ENCODE measurements at places on chromosomes 3 and 15.

DNA sequence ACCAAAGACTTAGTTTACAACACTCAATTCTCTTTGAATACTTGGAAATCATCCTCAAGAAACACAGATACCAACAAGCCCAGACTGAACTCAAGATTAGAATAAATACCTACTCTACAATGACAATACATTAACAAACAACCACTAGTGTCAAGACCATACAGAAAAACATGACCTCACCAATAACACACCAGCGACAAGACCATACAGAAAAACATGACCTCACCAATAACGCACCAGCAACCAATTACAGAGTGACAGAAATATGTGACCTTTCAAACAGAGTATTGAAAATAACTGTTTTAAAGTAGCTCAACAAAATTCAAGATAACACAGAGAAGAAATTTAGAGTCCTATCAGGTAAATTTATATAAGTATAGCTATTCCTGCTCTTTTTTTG lies 876.0 kb downstream of the EPHA3 start:
- no peak for DNase-seq

- DNase-seq = no peak
Observed at GRCh38 chr3:143881095-143881494, 32.8 kb upstream of the SLC9A9 start.

GRCh38 chr3:9021271-9022009 lies 58.2 kb upstream of the RAD18 start:
- no peak for DNase-seq

- no peak for DNase-seq
Observed at GRCh38 chr3:52494445-52494844, 693 bp upstream of the STAB1 start.

- DNase-seq = no peak
Observed at GRCh38 chr3:161035711-161036110, 69.4 kb downstream of the B3GALNT1 start.

DNA sequence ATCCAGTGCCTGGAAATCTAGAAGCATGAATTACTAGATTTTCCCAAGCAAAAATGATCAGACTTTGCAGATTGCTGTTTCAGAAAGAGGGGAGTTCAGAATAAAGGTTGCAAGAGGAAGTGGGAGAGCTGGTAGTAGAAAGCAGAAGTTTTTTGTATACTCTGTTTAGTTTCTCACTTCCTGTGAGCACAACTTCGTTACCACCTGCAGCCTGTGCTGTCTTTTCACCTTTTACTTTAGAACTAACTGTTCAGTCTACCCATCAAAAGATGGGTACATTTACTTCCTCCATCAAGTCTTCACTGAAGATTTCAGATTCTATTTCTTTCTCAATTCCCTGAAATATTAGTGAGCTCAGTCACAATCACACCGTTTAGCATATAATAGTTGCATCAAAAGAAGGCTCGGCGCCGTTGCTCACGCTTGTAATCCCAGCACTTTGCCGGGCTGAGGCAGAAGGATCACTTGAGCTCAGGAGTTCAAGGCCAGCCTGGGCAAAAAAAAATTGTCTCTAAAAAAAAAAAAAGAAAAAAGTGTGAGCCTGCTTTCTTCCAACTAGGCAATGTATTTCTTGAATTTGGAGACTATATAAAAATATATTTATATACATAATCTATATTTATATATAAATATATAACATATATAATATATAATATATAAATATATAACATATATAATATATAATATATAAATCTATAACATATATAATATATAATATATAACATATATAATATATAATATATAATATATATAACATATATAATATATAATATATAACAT lies 1.8 kb upstream of the CEP97 start:
- DNase-seq = no peak

- no peak for DNase-seq
Observed at GRCh38 chr3:28122227-28122626, 119.2 kb upstream of the CMC1 start.

GRCh38 chr15:71409541-71409940 lies 294.3 kb downstream of the THSD4 start:
- DNase-seq = no peak

- DNase-seq = no peak
Observed at GRCh38 chr15:90563463-90563862, 33.7 kb downstream of the CRTC3 start.

GRCh38 chr3:149340310-149340933 lies 7.0 kb upstream of the TM4SF18 start:
- DNase-seq = no peak

DNA sequence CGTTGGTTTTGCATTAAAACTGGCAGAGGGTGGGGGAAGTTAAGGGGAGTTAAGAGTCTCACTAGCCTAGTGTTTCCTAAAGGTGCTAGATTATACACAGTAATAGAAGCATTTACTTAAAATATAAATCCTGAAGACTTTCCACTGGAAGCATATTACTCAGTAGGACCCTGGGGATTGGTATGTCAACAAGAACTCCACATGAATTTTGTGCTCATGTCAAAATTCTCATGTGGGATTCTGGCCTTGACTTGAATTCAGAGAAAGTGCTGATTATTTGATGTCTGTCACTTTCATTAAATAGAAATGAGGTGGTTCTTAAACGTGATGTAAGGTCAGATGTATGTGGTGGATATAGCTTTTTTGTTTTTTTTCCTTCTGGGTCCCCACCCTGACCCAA lies 997.2 kb downstream of the TUSC7 start:
- no peak for DNase-seq

DNA sequence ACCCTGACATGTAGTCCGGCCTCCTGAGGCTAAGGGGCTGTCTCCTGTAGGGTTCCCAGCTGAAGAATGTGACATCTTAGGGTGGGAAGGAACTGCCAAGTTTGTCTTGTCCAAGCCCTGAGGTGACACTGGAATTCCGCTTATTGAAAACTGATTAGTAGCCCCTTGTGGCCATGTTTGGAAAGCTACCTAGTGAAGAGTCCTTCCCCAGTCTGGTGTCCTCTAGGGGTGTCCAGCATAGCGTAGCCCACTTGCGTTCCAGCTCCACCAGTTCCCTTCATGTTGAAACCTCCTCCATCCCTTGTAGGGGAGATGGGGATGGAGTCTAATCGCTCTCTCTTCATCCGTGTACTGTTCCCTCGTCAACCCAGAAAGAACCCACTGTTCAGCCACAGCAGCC lies 79.5 kb downstream of the CHDH start:
- no peak for DNase-seq

- DNase-seq = no peak
Observed at GRCh38 chr3:29408676-29409075, 127.8 kb downstream of the RBMS3 start.

- DNase-seq = no peak
Observed at GRCh38 chr3:107308716-107309115, 68.5 kb upstream of the CCDC54 start.

DNA sequence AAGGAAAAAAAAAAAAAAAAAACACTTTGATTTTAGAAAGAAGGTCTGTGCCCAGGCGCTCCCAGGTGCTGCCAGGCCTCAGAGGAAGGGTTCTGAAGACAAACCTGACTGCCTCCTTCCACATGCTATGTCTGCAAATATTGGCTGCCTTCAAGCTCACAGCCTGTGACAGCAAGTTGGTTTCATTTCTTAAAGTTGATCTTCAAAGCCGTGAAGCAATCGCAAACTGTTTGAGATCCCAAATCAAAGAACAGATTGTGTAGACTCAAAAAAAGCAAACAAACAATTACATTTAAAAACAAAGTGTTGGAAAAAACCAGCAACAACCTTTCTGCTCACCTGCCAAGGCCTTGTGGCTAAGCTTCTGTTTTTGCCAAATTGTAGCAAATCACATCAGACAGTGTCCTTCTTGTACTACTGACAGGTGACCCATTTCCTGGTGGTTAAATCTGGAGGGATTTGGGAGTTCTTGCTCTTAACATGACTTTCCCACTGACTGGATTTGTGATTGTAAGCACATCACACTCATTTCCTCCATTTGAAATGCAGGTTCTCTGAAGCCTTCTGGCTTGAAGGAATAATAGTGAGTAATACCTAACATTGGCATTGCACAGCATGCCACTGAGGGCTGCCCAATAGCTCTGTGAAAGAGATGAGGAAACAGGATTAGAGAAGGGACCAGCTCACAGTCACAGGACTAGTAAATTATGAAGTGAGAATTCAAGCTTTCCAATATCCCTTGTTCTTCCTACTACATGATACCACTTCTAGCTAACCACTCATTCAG lies 502.4 kb downstream of the LPP start:
- no peak for DNase-seq

- no peak for DNase-seq
Observed at GRCh38 chr3:124243177-124243859, 251.4 kb upstream of the ROPN1 start.

- DNase-seq = no peak
Observed at GRCh38 chr3:184341925-184342324, 4.5 kb downstream of the FAM131A start.

GRCh38 chr15:60272623-60273022 lies 125.2 kb downstream of the ANXA2 start:
- DNase-seq = no peak

DNA sequence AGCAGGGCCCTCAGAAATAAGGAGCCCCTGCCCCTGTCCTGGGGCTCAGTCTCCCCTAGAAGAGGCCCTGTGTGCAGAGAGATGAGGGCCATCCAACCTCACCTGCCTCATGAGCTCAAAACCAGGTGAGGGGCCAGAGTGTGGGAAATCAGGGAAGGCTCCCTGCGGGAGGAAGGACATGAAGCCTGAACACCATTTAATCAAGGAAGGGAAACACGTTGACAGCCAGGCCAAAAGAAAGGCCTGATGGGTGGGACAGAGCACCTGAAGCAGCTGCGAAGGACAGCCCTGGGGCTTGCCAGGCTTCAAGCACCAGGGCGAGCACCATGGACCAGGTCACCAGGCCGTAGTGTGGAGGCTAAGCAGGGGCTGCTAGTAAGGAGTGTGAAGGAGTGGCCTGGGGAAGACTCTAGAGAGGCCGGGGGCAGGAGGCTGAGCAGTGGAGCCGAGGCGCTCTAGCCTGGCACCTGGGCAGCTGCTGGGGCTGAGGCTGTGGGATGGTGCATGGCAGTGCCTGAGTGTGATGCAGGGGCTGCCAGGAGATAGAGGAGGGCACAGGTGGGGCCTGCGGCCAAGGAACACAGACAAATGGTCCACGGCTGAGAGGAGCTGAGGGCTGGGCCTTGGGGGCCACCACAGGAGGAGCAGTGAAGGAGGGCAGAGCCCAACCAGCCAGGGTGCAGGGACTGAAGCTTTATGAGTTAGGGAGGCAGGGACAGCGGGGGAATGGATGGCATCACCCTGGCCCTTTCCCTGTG lies 16.1 kb downstream of the ACAA1 start:
- peak; percentile 50 for DNase-seq

DNA sequence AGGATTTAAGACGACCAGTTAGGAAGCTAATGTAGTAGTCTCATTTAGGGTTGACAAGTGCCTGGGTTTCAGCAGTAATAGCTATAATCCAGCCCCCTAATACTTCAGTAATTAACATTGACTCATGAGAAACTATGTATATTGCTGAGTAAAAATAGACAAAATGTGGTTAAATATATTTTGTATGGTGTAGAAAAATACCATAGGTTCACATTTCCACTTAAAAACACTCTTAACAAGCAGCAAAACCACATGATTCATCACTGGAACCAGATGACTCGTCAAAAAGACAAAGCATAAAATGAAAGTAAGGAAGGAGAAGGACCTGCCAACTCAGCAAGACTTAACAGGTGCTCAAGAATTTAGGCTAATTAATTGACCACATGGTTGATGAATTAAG lies 288.9 kb downstream of the EFHB start:
- DNase-seq = no peak

DNA sequence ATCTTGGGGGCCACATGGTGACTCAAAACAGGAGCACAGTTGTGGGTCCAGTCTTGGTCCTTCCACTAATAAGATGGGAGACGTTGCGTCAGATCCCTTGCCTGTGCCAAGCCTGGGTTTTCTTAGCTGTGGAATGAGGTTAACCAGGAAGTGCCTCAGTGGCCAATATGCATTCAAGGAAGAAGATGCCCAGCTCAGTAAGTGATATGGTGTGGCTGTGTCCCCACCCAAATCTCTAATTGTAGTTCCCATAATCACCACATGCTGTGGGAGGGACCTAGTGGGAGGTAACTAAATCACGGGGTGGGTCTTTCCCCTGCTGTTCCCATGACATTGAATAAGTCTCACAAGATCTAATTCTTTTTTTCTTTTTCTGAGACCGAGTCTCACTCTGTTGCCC lies 6.4 kb downstream of the ALG1L2 start:
- no peak for DNase-seq

- DNase-seq = peak; percentile 83
Observed at GRCh38 chr3:181712553-181713279, 991 bp downstream of the SOX2 start.

GRCh38 chr15:48936666-48937065 lies 27.1 kb downstream of the SHC4 start:
- no peak for DNase-seq

- DNase-seq = no peak
Observed at GRCh38 chr3:41163421-41163820, 35.9 kb upstream of the CTNNB1 start.

DNA sequence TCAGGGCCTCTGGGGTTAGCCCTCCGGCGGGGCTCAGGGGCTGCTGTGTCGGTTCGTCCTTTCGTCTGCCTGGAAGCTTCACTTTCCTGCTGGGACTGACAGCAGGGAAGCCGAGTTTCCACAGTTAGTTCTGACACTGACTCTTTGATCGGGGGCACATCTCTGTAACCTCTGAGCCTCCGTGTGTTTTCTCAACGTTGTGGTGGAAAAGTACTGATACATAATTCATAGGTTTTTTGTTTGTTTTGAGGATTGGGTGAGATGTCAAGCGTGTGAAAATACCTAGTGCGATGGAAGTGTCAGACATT lies 481 bp downstream of the AP4E1 start:
- no peak for DNase-seq

DNA sequence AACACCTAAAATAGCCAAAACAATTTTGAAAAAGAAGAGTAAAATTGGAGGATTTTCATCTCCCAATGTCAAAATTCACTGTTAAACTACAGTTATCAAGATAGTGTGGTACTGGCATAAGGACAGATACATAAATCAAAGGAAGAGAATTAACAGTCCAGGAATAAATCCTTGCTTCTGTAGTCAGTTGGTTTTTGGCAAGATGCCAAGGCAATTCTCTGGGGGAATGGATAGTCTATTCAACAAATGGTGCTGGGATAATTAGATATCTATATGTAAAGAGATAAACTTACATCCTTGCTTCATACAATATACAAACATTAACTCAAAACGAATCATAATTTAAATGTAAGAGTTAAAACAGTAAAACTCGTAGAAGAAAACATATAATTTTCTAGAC lies 57.9 kb upstream of the SELENOK start:
- no peak for DNase-seq

- no peak for DNase-seq
Observed at GRCh38 chr15:70955151-70955550, 62.5 kb downstream of the LRRC49 start.

- no peak for DNase-seq
Observed at GRCh38 chr3:98567666-98568270, 25.6 kb downstream of the CPOX start.

DNA sequence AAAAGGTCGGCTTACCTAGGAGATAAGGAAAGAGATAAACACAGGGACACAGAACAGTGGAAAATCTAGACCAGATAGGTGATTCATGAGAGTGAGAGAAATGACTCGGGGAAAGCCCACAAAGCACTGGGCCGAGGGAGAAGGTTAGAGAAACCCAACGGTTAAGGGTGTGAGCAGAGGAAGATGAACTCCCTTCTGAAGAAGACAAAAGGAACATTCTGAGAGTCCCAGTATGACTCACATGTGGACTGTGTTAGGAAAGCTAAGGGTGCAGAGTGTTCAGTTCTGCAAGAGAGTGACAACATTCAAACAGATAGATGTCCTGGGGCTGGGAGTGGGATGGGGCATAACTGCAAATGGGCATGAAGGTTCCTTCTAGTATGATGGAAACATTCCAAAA lies 83.0 kb downstream of the CNTN3 start:
- no peak for DNase-seq

- DNase-seq = no peak
Observed at GRCh38 chr3:14463330-14464140, 61.1 kb downstream of the SLC6A6 start.

Data from islet precursor cell (in vitro differentiated cells).